ENCODE measurements at places on chromosomes 12 and 14.

- DNase-seq = no peak
Measured at GRCh38 chr14:55025948-55026347, 951 bp downstream of the WDHD1 start.

DNA sequence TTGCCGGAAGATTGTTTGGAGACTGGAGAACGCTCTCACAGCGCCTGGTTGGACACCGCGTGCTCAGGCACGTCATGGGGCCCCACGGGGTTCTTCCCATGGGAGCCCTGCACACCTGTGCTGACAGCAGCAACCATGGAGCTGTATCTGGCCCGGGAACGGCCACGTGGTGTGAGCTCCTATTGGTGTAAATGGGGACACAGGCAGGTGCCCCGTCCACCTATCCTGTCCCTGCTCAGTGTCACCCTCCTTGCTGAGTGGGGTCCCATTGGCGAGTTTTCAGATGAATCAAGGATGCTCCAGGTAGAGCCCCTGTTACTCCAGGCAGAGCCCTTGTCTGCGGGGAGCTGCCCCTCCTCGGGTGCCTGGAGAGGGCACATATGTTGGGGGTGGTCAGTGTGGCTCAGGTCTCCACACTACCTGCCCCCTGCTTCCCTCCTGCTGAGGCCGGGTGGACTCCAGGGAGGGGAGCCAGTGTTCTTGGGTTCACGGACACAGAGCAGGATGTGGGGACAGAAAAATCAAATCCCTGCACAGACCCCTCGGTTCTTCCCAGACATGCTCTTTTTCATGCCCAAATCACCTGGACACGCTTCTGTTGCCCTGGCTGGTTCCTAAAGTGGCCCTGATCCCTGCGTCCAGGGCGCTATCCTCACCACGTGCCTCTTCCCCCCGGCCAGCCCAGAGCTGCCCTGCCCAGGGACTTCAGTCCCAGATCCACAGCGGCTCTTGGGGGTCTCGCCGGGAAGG, 250.1 kb downstream of the ADGRD1 start:
- no peak for DNase-seq

DNA sequence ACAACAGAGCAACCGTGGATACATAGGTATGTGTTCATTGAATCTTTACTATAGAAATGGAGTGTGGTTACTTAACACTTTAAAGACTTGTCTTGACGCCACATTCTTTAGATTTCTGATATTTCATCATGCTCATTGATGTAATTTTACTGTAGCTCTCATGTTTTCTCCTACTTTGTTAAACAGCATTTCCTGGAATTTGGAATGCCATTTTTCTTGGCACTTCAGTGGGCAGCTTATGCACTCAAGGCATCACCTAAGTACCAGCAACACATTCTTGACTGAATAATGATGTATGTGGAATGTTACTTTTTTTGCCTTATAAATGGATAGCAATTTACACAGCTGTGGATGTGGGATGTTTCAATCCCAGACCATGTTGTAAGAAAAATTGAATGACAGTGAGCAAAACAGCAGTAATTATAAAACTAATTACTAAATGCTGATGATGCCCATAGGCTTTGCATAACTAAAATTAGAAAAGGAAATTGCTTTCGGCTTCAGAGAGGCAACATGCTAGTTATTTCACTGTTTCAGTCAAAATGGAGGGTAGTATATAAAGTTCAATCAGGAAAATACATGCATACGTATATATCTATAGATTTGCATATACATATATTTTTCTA, 298.5 kb downstream of the NPAS3 start:
- no peak for DNase-seq

DNA sequence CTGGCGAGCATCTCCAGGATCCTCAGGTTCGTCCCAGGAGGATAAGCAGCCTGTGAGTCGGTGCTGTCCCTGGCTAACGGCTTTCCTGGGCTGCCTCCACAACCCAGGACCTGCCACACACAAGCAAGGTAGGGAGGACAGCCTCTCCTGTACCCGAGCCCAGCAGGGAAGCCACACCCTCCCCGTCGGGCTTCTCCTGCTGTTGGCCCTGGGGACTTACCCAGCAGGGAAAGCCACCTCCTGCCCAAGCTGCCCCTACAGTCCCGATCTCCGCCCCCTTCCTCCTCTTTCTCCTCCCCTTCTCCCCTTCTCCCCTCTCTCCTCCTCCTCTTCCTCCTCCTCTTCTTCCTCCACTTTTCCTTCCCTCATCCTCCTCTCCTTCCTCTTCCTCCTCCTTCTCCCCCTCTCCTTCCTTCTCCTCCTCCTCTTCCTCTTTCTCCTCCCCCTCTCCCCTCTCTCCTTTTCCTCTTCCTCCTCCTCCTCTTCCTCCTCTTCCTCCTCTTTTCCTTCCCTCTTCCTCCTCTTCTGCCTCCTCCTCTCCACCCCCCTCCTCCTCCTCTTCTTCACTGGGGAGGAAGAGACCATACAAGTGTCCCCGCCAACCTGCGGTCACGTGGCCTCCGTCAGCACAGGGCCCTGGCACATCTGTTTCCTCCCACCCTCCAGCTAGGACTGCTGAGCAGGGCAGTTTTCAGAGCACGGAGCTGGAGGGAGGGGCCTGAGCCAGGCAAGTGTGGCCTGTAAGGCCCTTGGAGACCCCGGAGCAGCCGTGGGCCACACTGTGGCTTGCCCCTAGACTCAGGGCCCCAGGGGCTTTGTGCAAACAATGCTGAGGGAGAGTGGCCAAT, 17.3 kb upstream of the RFLNA start:
- no peak for DNase-seq

- no peak for DNase-seq
Measured at GRCh38 chr14:101817501-101818001, 56.0 kb downstream of the PPP2R5C start.

GRCh38 chr14:96170961-96171592, 33.6 kb upstream of the BDKRB2 start:
- no peak for DNase-seq

GRCh38 chr12:65998536-65999530, 131.7 kb downstream of the LLPH start:
- DNase-seq = no peak

DNA sequence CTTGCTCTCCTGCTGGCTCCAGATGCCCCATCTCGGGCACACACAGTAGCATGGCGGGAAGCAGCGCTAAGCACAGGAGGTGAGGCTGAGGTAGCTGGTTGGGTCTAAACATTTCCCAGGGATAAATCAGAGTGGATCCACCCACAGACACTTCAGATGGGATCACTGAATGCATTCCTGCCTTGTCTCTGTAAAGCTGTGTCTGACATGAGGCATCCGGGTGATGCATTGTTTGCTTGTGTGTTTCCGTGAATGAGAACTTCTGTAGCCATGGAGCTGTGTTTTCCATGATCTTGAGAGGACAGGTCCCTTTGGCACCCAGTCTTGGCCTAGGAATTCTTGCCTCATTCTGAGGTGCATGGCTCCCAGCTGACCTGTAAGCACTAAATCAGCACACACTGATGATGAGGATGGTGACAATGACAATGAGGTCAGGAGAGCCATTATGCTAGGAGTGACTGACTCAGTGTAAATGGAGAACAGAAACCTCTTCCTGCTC, 6.7 kb upstream of the KRT75 start:
- no peak for DNase-seq

DNA sequence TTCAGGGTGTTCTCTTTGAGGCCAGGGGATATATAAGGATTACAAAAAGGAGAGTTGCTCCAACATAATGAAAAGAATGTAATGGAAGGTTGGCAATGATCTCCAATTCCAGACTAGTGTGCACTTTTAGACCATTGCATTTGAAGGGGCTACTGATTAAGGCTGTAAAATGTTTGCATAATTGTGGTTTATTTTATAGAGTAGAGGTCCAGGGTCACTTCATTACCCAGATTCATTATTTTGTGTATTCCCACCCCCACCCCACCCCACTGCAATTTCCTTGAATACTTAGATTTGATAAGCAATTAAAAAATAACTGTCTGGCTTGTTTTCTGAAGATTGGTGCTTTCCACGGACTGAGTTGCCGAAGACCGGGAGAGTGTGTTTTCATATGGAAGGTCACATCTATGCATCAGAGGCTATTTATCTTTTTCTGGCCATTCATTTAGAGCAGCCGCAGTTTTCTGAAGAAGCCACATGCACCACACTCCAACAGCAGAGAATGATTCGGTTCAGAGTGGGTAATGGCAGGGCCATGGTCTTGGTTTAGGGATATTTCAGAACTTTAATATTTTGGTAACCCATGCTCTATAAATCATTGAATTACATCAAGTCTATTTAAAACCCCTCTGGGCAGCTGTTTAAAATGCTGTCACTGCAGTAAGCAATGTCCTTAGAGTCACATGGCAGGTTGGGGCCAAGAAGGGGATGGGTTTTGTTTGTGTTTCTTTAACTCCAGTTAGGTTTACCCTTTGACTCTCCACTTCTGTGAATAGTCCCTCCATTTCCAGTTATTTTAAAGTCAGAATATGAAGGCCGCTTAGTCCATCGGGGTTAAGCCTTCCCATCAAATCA, 94.6 kb downstream of the TMEM30B start:
- no peak for DNase-seq

DNA sequence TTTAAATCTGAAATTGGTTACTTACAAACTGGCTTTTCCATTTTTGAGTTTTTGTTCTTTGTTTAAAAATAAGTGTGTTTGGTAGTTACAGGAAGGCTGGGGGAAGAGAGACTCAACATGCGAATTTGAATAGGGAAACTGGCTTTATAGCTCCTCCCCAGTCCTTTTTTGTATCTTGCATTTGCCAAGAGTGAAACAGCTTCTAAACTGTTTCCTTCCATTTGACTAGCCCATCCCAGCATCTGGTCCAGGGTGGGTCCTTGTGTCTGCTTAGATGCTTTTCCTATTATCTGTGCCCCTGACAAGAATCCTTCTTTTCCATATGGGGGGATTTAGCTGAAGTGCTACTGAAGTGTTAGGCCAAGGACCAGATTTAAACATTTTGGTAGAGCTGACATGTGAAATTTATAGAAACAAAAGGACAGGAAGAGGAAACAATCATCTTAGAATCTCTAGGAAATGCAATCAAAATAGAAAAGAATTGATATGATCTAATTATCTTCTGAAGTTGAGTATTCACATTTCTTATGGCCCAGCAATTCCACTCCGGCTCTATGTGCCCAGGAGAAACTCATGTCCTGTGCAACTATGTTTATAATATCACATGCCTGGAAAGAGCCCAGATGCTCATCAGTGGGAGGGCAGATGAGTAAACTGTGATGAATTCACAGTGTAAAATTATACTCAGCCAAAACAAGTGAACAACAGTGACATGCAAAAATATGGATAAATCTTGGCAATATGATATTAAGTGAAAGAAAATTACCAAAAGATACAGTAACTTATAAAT, 7.4 kb downstream of the SMOC1 start:
- DNase-seq = no peak

GRCh38 chr14:103915616-103916015, 12.6 kb upstream of the TDRD9 start:
- DNase-seq = no peak
